ENCODE measurements at places on chromosomes 11 and 22.

DNA sequence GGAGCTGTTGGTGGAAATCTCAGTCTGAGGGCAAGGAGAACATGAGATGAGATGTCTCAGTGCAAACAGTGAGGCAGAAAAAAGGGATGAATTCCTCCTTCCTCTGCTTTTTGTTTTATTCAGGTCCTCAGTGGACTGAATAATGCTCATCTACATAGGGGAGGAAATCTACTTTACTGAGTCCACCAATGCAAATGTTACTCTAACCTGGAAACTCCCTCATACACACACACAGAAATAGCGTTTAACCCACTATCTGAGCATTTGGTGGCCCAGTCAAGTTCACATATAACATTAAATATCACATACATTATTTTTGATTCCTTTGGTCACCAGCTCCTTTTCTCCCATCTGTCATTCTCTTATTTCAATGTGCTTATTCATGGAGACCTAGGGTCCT is 418.8 kb downstream of the TMEM135 start:
- DNase-seq: no peak

DNA sequence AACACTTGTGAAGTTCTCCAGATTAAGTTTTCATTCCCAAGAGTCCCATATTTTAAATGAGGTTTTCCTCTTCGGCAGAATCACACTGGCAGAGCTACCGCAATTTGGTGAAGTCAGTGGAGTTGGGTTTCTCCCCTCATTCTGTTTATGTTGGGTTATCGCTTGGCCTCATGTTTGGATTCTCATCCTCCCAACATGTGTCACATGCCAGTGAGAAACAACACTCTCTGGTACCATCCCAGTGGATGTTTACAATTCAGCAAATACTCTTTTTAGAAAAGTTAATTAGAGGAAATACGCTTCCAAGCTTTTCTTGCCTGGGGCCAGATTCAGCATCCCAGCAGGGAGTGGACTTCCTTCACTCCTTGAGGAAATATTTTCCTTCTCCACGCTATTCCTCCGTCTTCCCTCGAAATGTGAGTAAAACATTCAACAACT is 2.1 kb downstream of the PAMR1 start:
- no peak for DNase-seq

DNA sequence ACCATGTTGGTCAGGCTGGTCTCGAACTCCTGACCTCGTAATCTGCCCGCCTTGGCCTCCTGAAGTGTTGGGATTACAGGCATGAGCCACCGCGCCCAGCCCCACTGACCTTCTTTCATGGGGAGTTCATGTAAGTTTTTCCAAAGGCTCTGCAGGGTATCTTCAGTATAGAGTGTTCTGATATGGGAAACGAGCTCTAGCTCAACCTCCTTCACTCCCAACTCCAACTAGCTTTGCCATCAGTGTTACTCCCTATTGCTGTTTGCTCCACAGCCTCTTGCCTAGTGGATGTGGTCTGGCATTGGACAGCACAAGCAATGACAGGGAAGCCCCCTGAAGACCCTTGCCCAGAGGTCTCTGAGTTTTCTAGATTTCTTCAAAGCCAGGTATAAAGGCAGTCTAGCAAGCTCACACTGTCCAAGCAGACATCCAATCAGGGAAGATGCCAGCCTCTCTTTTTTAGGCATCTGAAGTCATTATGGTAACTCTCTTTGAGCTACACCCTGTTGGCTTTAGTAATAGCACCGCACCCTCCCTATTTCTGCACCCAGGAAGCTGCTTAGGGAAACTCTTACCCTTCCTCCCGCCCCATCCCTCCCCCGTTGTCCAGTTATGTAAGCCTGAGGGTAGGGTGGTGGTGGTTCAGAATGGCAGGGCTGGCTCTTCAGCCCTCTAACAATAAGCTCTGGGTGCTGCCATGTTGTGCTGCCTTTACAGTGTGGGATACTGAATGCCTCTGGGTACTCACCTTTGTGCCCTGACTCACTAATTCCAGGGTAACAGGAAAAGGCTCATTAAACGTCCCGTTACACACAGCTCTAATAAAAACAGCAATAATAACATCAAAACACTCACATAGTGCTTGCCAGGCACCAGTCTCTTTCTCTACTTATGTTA is 41.4 kb upstream of the CLDN5 start:
- no peak for DNase-seq

DNA sequence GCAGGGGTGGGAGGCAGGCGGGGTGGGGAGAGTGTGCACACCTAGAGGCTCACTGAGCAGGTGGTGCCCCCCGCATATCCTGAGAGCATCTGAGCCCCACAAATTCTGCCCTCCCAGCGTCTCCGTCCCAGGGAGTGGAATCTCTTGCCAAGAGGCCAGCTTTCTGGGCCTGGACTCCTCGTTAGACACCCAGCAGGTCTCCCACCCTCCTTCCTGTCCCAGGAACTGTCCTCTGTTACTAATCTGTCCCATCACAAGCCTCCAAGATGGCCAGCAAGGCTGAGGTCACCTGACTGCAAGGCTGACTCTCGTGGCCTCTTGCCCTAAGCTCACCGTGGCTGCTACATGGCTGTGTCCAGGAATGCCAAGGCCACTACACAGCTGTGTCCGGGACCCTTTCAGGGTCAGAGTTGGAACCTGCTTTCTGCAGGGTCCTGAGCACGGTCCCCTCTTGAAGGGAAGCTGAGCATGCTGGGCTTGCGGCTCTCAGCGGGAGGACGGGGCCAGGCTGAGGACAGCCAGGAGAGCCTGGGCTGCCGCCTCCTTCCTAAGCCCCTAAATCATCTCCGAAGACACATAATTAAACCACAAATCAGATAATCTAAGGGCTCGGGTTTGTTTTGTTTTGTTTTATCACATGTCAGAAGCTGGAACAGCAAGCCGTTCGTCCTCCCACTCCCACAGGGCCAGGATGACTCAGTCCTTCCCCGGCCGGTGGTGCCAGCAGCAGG is 1327.3 kb downstream of the TBC1D22A start:
- DNase-seq: no peak

DNA sequence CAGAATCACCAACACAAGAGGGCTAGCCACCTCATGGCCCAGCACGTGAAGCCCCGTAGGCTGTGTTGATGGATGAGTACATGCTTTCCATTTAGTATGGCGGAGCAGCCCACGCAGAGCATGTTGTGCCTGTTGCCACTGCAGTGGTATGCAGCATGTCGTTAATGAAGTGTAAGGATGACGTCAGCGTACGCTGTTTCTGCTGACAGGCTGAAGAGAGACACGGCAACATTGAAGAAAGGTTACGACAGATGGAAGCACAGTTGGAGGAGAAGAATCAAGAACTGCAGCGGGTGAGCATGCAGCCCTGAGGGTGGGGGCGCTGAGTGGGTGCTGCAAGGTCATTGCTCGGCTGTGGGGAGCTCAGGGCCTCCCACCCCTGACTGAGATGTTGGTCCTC is 62.8 kb downstream of the PPFIA1 start:
- no peak for DNase-seq

GRCh38 chr22:24412274-24412673 is 15.1 kb upstream of the ADORA2A start:
- DNase-seq: no peak

- DNase-seq: no peak
Measured at GRCh38 chr11:70506986-70507385, 108.7 kb downstream of the CTTN start.

Measured in NCI-H510A treated with DMSO at 0.1 percent for 48 hours (cell line).